GF-D8 (cell line): ENCODE measurements at places on chromosomes 3 and 15.

GRCh38 chr3:189995129-189995528, 125.6 kb downstream of the P3H2 start:
- DNase-seq = no peak

GRCh38 chr15:31272558-31273257, 53.9 kb upstream of the KLF13 start:
- DNase-seq = no peak

GRCh38 chr3:71175691-71176365, 407.7 kb downstream of the FOXP1 start:
- no peak for DNase-seq

DNA sequence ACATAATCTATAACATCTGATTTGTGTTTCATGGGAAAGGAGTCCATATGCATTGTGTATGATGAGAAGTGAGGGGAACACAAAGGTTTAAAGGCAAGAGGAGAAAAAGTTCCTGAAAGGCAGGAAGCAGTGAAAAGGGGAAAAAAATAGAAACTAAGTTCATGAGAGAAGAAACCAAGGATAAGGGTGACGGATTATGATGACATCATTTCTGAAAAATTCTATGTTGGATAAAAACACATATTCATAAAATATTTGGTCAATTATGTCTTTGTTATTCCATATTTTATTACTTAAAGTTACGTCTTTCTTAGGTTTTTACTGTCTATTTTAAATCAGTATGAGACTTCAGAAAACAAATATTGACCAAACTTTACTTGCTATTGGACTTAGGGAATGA, 48.6 kb upstream of the CP start:
- DNase-seq = no peak

GRCh38 chr3:74575857-74576256, 38.6 kb downstream of the CNTN3 start:
- DNase-seq = no peak

DNA sequence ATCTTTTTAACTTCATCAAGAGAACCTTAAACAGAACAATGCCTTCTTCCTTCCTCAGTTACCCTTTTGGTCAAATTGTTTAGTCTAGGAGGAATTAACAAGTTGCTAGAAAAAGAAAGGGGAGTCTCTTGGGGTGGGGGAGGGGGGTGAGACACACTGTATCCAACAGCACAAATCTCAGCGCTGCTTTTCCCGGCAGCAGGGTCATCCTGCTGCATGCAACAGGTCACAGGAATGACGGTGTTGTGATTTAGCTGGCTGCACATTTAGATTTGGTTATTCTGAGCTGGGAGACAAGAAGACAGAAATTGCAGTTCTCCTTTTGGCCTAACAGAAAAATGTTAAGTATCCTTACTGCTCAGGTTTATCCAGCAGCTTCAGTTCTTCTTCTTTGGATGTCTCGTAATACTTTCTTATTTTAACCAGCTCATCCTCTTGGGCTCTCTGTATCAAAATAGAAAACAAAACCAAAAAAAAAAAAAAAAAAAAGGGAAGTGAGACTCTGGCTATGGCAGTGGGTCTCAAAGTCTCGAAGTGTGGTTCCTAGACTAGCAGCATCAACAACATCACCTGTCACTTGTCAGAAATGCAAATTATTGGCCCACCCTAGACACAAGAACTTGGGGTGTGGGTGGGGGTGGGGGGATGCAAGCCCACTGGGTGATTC, 190.5 kb downstream of the GREM1 start:
- no peak for DNase-seq

DNA sequence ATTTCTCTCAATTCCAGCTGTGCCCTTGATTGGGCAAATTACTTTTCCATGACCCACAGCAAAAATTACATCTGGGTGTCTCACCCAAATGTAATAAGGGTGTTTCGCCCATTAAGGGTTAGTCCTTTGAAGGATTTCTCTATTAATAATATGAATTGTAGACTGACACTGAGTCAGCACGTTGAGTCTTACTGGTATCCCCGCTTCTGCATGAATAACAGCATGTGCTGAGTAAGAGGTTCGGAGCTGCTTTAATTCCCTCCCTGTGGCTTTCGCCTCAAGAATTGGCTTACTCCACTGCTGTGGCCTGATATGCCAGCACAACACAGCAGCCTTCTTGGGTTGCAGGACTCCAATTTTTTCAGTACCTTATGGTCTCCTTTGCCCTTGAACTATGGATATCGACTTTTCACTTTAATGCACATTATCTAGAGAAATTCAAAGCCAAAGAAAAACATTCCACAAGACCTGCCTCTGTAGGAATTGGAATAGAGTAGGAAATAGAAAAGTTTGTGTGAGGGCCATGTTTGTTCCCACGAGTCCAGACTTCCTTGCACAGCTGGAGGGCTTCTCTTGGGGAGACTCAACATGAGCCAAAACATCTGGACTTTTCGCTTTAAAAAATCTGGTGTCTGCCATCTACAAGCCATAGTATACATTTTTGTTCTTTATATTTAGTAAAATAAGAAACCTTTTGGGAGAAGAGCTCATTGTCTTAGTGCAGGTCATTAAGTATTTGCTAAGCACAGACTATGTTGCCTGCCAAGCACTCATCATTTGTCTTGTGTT, 20.7 kb upstream of the ERC2 start:
- DNase-seq = no peak

DNA sequence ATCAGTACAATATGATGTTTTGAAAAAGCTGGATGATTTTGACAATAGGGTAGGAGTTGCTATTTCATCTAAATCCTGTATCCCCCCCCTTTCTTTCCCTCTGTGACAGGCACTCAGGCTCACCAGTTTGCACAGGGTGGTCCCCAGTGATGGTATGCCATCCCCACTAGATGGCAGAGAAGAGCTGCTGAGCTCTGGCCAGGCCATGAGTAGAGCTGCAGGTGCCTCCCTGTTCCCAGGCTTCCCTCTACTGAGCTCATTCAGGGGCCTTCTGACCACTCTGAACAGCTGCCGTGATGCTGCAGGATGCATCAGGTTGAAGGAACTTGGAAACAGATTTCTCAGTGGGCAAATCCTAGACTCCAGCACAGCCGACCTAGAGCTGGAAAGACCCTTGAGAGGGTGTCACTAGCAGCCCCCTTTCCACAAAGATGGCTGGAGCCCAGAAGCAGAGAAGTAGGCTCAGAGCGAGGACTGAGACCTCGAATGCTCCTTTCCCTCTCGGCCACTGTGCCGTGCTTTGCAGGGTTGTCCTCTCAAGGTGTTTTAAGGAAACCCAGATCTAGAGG, 45.1 kb downstream of the EFCAB12 start:
- peak; percentile 32 for DNase-seq

- DNase-seq = no peak
Measured at GRCh38 chr3:71454512-71455403, 128.8 kb downstream of the FOXP1 start.

DNA sequence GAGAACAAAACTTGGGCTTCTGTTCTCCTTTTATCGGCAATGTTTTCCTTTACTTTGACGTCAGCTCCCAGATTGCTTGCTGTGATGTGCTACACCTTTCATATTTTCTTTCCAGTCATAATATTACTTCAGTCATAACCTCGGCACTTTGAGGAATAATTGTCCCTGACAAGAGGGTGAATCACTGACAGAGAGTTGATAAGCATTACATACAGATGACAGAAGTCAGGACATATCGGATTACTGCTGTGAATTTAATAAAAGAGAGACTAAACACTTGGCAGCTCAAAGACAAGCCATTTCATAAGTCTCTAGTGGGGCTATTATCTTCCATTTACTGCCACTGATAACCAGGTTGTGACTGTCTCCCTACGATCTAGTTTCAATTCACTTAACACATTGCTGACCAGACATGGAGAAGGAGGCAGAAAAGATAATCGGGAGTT, 362.1 kb upstream of the ARRDC4 start:
- no peak for DNase-seq

DNA sequence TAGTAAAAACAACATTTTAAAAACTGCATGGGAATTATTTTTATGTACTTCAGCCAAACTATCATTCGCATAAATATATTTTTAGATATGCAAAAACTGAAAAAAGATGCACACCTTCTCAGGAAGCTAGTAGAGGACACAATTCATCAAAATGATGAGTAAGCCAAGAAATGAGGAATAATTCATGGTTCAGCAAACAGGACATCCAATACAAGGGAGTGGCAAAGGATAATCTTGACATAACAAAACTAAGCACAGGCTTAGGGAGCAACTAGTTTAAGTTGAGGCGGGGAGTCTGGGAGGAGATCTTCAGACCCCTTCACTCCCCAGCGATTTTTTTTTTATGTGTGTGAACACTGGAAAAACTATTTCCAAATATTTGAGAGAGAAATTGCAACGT, 93.7 kb downstream of the ZNF280D start:
- no peak for DNase-seq

GRCh38 chr3:12875857-12876836, 34.8 kb upstream of the RPL32 start:
- DNase-seq = no peak

GRCh38 chr15:96122077-96123027, 208.1 kb upstream of the NR2F2 start:
- DNase-seq = no peak

DNA sequence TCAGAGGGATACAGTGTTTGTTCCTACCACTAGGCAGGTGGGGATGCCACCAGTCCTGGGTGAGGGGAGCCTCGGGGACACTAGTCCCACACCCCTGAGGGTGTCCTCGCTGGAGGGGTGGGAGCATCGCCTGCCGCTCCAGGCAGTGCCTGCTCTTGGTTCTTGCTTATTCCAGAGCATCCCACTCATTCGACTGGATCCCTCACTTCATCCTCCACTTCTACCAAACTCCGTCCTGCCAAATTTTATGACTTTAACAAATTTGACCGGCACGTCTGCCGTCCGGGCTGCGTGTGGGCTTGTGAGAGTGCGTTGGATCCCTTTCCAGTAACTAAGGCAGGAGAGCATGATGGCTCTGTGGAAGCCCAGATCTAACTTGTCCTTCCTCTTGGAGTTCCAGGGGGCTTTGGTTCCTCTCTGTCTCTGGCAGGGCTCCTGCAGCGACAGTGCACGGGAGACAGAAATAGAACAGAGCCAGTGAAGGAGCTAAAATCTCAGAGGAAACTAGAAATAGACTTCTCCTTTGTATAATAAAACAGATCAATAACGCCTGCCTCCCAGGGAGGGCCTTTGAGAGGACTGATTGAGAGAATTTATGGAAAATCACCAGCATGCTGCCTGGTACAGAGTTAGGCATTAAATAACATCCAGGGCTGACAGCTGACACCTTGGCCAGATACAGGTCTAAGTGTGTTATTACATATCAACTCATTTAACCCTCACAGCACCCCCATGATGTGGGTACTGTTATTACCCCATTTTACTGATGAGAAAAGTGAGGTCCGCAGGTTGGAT, 34.5 kb downstream of the MGLL start:
- DNase-seq = no peak

DNA sequence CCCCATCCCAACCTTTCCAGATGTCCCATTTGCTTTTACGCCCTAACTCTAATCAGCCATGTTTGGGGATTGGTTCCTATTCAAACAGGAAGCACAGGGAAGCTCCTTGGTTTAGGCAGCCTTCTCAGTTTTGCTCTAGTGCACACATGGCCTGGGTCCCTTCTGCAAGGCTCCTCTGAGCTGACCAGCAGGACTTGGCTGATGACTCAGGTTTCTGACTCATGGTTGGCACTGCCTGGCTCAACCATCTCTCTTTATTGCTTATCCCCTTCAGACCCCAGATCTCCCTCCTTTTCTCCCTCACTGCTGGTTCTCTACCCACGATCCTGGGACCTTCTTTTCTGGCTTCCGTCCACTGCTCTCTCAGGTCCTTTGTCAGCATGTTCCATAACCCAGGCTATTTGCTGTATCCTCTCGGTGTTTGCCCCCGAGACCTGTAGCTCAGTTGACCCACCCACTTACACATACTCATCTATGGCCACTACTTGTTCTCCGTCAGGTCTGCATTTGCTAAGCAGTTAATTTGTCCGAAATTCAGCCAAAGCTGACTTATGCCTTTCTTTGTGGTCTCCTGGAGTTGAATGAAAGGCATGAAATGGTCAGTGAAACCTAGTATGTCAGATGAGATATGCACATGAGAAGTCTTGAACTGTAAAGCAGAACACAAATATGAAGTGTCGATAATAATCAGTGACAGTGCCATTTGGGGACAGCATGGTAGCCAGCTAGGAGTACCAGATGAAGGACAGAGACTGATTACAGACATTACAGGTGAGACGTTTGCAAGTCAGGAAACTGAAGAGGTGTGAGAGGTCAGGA, 323.5 kb upstream of the ROPN1 start:
- no peak for DNase-seq

DNA sequence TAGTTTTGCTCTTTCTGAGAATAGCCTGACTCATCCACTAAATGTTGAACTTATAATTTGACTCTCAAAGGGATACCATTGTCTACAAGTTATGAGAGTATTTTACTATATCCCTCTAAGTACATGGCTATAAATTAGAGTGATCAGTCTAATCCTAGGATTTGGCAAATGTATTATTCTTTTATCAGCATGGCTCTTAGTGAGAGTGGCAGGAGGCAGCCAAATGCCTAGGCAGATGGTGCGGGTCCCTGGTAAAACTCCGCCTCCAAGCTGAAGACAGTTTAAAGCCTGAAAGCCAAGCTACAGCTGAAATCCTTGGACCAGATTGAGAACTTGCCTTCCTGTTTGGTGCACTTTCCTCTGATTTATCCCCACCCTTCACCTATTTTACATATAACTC, 631.8 kb downstream of the SQOR start:
- no peak for DNase-seq

DNA sequence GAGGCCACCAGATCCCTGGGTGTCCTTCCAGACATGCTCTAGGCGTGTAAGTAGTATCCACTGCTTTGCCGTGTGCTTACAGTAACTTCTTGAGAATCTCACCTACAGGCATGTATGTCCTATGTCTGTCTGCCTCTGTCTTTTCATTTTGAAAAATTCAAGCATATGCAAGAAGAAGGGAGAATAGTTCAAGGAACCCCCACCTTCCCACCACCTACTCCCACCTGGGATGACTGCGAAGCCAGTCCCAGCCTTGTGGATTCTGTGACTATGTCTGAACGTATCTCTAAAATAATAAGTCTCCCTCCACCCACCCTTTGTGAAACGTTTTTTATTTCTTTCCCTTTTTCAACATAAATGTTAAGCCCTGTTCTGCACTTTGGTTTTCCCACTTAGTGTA, 15.0 kb downstream of the CHST13 start:
- DNase-seq = no peak

DNA sequence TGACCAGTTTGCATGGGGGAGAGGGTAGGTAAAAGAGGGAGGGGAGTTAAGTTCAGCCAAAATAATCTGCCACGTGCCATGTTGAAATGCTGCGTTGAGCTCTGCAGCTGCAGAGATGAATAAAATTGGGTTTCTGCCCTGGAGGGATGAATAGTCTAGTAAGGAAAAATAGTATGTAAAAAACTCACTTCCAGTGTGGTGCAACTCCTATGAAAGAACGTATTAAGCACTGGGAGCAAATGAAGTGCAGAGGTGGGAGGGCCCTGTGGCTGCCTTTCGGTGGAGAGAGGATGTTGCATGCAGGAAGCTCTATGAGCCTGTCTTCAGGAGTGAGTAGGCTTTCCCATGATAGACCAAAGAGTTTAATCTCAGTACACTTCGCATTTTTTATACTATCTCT, 8.6 kb downstream of the CEP63 start:
- peak; percentile 34 for DNase-seq

DNA sequence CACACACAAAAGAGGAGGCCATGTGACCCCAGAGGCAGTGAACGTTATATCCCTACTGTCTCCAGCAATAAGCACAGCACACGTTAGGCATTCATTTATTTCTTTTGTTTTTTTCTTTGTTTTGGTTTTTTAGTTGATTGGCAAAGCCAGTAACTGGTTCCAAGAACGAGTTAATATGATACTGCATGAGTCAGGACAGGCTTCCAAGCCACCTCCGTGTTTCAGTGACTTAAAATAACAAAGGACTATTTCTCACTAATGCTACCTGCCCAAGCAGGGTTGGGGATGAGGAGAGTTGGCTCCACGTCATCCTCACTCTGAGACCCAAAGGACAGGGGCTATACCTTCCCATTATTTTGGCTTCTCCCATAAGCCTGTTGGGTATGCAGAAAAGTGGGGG, 130.5 kb downstream of the ST8SIA2 start:
- no peak for DNase-seq
